Mammary epithelial cell (primary cell): ENCODE measurements at places on chromosomes 6 and 20. TPM values are rescaled to one million over a fixed set of nuclear protein-coding genes. Genes with fewer than 3 reads are reported as not detected.

The PHACTR1 gene
- not detected for polyA plus RNA-seq

The BPIFB2 gene
- not detected for polyA plus RNA-seq

The BCLAF1 gene
- 38.0 TPM for polyA plus RNA-seq

The GLP1R gene
- not detected for polyA plus RNA-seq

The ZNF831 gene
- polyA plus RNA-seq: not detected

The CYP21A2 gene
- polyA plus RNA-seq: not detected

The DNAH8 gene
- not detected for polyA plus RNA-seq

The JAG1 gene
- 54.7 TPM for polyA plus RNA-seq

The ZSCAN23 gene
- 0.91 TPM for polyA plus RNA-seq

The DSP gene
- 93.5 TPM for polyA plus RNA-seq

The OR2B6 gene
- polyA plus RNA-seq: not detected

The CCDC170 gene
- polyA plus RNA-seq: 0.05 TPM

The TAP2 gene
- 23.4 TPM for polyA plus RNA-seq

The EPB41L2 gene
- polyA plus RNA-seq: 16.6 TPM

The TTBK1 gene
- not detected for polyA plus RNA-seq

The OR2H1 gene
- polyA plus RNA-seq: not detected

The ADGRF4 gene
- 9.4 TPM for polyA plus RNA-seq

The MAPK13 gene
- polyA plus RNA-seq: 23.6 TPM

The HLA-DRB5 gene
- 0.06 TPM for polyA plus RNA-seq

The SERPINB6 gene
- 82.5 TPM for polyA plus RNA-seq

The LY6G5C gene
- polyA plus RNA-seq: 1.00 TPM

The TNNC2 gene
- 0.18 TPM for polyA plus RNA-seq

The CASS4 gene
- not detected for polyA plus RNA-seq

The FKBP1C gene
- 1.5 TPM for polyA plus RNA-seq

The PCK1 gene
- polyA plus RNA-seq: not detected

The CD24 gene
- 314 TPM for polyA plus RNA-seq

The SSTR4 gene
- not detected for polyA plus RNA-seq

The BCAS4 gene
- polyA plus RNA-seq: 21.4 TPM

The MEP1A gene
- 0.12 TPM for polyA plus RNA-seq
